Stimulated activated CD8-positive, alpha-beta memory T cell treated with anti-CD3 and anti-CD28 coated beads, Interleukin-15, amount 100 ng/mL, for 4 hours (primary cell): ENCODE measurements at places on chromosomes 4 and X.

DNA sequence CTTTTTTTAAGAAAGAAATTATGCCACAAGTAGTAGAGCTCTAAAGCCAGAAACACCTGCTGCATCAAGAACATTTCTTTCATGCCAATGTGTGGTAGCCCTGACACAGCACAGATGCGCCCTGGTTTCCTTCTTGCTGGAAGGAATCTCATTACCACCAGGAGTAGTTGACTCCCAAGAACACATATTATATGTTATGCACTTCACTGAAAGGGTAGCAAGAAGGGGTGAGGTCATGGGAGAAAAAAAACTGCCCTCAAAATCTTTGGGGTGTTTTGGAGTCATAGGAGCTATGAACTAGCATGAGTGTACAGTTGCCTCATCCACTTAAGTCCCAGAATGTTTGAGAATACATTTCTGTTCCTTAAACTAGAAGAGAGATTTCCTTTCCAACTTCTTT lies 185.8 kb upstream of the C1QTNF7 start:
- no peak for DNase-seq

- DNase-seq = no peak
Observed at GRCh38 chrX:57453901-57454300, 137.9 kb upstream of the ZXDB start.

DNA sequence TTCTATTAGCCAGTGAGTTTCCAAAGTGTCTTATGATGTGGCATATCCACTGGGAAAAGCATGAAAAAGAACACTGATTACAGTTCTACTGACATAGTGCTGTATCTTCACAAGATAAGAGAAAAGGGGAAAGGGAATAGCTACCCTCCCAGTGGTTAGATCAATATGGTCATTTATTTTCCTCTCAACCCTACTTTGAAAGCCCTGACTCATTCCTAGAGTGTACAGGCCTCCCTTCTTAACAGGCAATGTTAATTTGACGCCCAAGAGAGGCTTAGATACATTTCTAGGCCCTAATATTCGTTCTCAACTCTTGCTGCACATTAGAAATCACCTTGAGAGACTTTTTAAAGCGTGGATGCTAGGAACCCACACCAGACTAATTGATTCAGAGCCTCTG lies 20.4 kb upstream of the BRS3 start:
- DNase-seq = no peak

DNA sequence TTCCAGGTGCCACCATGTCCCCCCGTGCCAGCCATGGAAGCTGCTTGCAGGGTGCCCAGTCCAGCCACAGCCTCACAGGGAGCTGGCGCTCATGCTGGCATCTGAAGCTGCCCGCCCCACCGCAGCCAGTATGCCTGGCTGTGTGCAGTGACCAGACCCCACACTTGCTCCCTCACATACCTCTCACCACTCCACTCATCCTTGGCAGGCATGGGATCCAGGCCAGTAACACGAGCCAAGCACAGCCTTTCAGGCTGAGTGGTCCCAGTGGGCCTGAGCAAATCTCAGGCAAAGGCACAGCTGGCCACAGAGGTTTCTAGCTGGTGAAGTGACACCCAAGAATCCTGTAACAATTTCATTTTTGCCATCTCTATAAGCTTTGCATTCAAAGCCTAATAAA lies 48.4 kb upstream of the SEC24B start:
- DNase-seq = no peak

DNA sequence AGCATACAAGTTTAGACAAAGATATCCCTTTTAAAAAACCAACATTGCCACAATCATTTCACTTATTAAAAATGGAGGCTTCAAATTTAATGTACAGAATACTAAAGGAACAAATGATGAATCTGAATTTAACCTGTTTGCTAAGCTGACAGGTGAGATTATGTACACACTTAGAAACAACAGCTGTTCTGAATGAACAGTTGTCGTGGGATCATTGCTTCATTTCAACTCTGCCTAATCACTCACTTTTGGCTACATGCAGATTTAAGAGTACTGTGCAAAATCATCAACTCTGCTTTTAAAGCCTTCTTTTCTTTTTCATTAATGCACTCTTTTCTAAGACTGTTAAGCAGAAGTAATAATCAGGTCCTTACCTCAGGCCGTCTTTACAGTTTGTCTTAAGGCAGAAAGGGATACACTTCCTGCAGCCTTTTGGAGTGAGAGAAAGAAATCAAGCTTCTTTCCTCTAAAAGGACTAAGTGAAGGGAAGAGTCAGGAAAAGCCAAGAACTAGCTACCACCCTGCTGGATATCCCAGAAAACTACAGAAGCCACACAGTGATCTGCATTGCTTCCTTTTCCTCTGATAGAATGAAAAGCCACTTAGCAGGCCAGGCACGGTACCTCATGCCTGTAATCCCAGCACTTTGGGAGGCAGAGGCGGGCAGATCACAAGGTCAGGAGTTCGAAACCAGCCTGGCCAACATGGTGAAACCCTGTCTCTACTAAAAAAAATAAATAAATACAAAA lies 54.7 kb upstream of the NPNT start:
- DNase-seq = no peak

DNA sequence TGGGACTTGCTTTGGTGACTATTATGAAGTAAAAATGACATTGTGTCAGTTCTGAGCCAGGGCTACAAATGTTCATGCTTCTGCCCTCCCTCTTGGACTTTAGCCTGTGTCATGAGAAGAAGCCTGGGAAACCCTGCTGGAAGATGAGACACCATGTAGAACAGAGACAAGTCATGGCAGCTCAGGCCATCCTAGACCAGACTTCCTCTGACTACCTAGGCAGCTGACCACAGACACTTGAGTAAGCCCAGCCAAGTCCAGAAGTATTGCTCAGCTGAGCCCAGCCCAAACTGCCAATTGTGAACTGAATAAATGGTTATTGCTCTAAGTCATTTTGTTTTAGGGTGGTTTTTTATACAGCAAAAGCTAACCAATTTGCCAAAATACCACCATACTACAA lies 467.6 kb upstream of the CNKSR2 start:
- DNase-seq = no peak
